ENCODE measurements at places on chromosomes 1 and 21. TPM values are rescaled to one million over a fixed set of nuclear protein-coding genes. Genes with fewer than 3 reads are reported as not detected.

The NPL gene
- total RNA-seq = 6.2 TPM

The F11R gene
- total RNA-seq = 73.6 TPM

The ZBTB8A gene
- 11.5 TPM for total RNA-seq

The HEYL gene
- not detected for total RNA-seq

The PLPP3 gene
- 0.84 TPM for total RNA-seq

The CFHR2 gene
- not detected for total RNA-seq

The RNPEP gene
- 147 TPM for total RNA-seq

The SDHC gene
- 224 TPM for total RNA-seq

The MROH9 gene
- not detected for total RNA-seq

The DNAH14 gene
- total RNA-seq = 70.8 TPM

The AKR7A3 gene
- 0.40 TPM for total RNA-seq

The OR2T12 gene
- total RNA-seq = not detected

The CYYR1 gene
- not detected for total RNA-seq

The GBP6 gene
- total RNA-seq = not detected

The C1orf116 gene
- total RNA-seq = 35.5 TPM

The TMCC2 gene
- total RNA-seq = 0.54 TPM

The LRRC8C gene
- 4.4 TPM for total RNA-seq

The FCER1A gene
- total RNA-seq = not detected

The CD1E gene
- total RNA-seq = not detected

The GJA5 gene
- 0.28 TPM for total RNA-seq

The DNASE2B gene
- not detected for total RNA-seq

The GPR37L1 gene
- total RNA-seq = not detected

The RNF186 gene
- not detected for total RNA-seq

The CDK18 gene
- total RNA-seq = 4.9 TPM

The OR14A16 gene
- total RNA-seq = not detected

The CELA3A gene
- total RNA-seq = not detected

The TFF2 gene
- not detected for total RNA-seq

The DBT gene
- total RNA-seq = 11.0 TPM

The MRPS15 gene
- total RNA-seq = 95.6 TPM

The NR5A2 gene
- not detected for total RNA-seq

The GUCA2B gene
- not detected for total RNA-seq

The SLC30A1 gene
- total RNA-seq = 94.1 TPM

The AADACL4 gene
- total RNA-seq = not detected

The ARHGAP30 gene
- 0.58 TPM for total RNA-seq
